Left lobe of liver (tissue), 2 donors: ENCODE measurements at places on chromosomes 1 and 21. TPM values are rescaled to one million over a fixed set of nuclear protein-coding genes. Genes with fewer than 3 reads are reported as not detected.

GRCh38 chr1:100942304-100943046 lies 46.6 kb downstream of the SLC30A7 start:
- DNase-seq = no peak

GRCh38 chr1:58773406-58773840 lies 10.4 kb downstream of the JUN start:
- DNase-seq = peak; percentile 58

GRCh38 chr1:25572708-25573590 lies 29.5 kb downstream of the LDLRAP1 start:
- DNase-seq = peak; percentile 60

GRCh38 chr1:22588899-22589422 lies 25.7 kb downstream of the EPHA8 start:
- no peak for DNase-seq

DNA sequence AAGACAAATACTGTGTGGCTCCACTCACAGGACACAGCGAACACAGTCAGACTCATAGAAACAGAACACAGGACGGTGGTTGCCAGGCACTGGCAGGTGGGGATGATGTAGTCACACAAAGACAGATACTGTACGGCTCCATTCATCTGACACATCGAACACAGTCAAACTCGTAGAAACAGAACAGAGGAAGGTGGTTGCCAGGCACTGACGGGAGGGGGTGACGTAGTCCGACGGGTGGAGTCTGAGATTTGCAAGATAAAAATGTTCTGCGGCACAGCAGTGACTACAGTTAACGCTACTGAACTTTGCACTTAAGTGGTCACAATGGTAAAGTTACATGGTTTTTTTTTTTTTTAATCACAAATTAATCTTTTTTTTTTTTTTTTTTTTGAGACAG lies 18.7 kb downstream of the C21orf58 start:
- DNase-seq = no peak

DNA sequence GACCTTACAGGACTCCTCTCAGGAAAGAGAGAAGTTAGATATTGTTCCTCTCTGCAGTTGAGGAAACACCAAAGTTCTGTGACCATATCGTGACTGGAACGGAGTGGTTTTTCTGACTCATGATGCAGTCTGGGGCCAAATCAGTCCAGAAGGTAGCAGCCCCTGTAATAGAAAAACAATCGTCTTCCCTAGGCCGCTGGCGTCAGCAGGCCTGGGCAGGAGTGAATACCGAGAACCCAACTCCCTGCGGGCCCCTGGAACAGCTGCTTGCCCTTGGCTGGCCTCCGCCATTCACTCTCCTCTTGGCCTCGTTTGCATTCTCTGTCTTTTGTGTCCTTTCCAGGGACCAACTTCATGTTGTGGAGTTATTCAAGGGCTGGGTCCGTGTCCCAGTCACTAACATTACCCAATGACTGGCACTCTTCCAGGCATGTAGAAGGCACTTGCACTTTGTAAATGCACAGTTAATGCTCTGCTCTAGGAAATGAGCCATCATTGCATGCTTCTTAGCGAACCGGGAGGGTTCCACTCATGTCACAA lies 10.9 kb upstream of the CD101 start:
- no peak for DNase-seq

DNA sequence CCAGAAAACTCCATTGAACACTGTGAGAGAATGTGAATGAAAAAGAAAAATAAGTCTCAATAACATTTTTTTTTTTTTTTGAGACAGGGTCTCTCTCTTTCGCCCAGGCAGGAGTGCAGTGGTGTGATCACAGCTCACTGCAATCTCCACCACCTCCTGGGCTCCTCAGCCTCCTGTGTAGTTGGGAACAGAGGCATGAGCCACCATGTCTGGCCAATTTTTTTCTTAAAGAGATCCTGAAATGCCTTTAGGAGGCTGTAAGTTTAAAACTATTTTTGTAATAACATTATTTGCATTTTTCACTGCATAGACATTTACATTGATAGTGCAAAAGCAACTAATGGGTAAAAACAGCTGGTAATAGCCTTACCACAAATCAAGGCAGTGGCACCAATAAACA lies 35.3 kb downstream of the GDAP2 start:
- no peak for DNase-seq

DNA sequence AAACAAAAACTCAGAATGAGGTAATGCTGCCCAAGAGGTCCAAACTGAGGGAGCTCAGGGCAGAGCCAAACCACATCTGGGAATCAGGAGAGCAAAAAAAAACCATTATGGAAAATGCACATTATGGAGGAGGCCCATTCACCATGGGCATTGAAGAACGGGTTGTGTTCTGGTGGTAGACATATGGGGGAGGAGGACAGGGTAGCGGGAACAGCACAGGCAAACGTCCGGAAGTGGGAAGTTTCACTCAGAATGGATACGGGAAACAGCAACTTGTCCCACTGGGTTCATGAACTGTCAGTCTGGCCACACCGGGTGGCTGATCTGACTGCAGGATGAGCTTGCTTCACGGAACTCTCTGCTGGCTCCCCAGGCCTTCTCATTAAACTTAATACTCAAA lies 139.7 kb downstream of the RRAGC start:
- no peak for DNase-seq

DNA sequence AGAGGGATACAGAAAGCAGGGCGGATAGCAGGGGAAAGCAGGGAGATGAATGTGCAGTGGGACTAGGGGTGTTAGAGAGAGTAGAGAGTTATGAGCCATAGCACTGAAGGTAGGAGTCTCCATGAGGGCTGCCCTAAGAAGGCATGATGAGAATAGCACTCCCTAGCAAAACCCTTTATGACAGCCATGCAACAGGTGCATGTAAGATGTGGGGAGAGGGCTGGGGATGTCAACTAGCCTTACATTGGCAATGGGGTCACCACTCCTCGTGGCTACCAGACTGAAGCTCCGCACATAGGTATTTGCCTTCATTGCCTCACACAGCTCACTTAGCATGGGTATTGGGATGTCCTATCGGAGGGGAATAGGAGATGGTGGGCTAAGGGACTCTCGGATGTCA lies 4.6 kb downstream of the TMOD4 start:
- no peak for DNase-seq

GRCh38 chr1:87620807-87621206 lies 292.1 kb downstream of the LMO4 start:
- DNase-seq = no peak

- DNase-seq = no peak
Measured at GRCh38 chr21:19899645-19900044, 1098.6 kb upstream of the NCAM2 start.

- DNase-seq = no peak
Measured at GRCh38 chr1:224860488-224861338, 68.8 kb upstream of the DNAH14 start.

- DNase-seq = no peak
Measured at GRCh38 chr1:89652373-89652772, 19.5 kb downstream of the LRRC8C start.

DNA sequence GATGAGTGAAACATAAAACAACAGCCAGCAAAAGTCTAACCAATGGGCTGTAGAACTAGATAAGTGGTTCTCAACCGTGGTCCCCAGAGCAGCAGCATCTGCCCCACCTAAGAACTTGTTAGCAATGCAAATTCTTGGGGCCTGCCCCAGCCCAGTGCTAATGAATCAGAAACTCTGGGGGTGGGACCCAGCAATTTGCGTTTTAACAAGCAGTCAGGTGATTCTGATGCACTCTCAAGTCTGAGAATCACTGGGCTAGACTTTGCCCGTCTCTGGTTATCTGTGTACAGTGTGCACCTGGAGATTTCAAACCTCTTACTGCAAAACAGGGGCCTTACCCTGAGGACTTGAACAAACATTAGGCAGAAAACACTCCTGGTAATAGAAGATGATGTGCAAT lies 66.5 kb downstream of the PLXNA2 start:
- no peak for DNase-seq

Gene MYBPH
- not detected for total RNA-seq

Gene PRDM2
- total RNA-seq = 11.7 TPM

Gene EFNA1
- total RNA-seq = 85.1 TPM

Gene ASTN1
- total RNA-seq = 0.18 TPM

Gene TMEM269
- 0.08 TPM for total RNA-seq

Gene FAM43B
- total RNA-seq = 0.35 TPM
